ENCODE measurements at places on chromosomes 2 and 18.

DNA sequence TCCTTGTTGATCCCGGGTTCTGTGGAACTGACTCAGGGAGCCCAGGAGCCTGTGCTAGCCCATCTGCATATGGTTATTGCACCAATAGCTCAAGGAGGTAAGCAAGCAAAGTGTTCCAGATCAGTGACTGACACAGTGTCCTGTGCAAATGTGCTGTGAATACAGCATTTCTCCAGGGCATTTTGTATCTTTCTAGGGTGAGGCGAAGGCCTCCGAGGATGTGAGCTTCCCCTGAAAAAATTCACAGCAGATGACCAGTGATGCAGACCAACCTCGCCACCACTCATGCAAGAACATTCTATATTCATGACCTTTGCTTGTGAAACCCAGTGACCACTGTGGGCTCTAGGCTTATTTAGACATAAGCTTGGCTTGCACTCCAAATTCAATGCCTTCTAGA is 15.2 kb upstream of the NT5DC4 start:
- peaks cover 28% of the 10 kb centered on the region for H3K27me3 ChIP-seq
- no peak overlapping the region for H3K27ac ChIP-seq
- H3K4me1 ChIP-seq: peaks cover 19% of the 10 kb centered on the region
- no peak for DNase-seq
- peaks cover 2% of the 10 kb centered on the region for H3K36me3 ChIP-seq
- H3K4me3 ChIP-seq: no peak overlapping the region

GRCh38 chr2:236570081-236570868 is 650 bp downstream of the ACKR3 start:
- no peak for DNase-seq
- no peak overlapping the region for H3K4me3 ChIP-seq
- peaks cover 22% of the 10 kb centered on the region for H3K4me1 ChIP-seq
- no peaks in the 10 kb centered on the region for H3K27me3 ChIP-seq
- H3K27ac ChIP-seq: no peak overlapping the region

DNA sequence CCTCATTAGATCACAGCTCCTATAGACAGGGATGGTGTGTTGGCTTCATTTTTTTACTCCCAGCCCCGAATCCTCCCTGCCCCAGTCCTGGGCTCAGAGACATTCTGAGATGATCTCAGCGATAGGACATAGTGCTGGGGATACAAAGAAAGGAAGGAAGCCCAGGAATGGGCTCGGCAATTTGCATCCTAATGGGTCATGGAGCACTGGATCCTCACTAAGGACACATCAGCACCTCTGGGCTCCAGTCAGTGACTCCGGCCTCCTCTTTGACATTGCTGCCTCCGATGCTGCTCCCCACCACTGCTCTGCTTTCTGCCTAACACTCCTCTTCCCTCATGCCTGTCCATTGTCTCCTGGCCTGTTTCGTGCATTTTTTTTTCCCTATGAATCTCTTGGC is 489.1 kb downstream of the STK39 start:
- H3K4me1 ChIP-seq: no peaks in the 10 kb centered on the region
- no peak for DNase-seq
- no peak overlapping the region for H3K27ac ChIP-seq
- no peaks in the 10 kb centered on the region for H3K27me3 ChIP-seq
- no peaks in the 10 kb centered on the region for H3K36me3 ChIP-seq

- no peaks in the 10 kb centered on the region for H3K4me1 ChIP-seq
- no peak overlapping the region for H3K27ac ChIP-seq
- DNase-seq: no peak
- no peaks in the 10 kb centered on the region for H3K27me3 ChIP-seq
- H3K4me3 ChIP-seq: no peak overlapping the region
Observed at GRCh38 chr2:140586379-140586778, 1544.4 kb downstream of the LRP1B start.

DNA sequence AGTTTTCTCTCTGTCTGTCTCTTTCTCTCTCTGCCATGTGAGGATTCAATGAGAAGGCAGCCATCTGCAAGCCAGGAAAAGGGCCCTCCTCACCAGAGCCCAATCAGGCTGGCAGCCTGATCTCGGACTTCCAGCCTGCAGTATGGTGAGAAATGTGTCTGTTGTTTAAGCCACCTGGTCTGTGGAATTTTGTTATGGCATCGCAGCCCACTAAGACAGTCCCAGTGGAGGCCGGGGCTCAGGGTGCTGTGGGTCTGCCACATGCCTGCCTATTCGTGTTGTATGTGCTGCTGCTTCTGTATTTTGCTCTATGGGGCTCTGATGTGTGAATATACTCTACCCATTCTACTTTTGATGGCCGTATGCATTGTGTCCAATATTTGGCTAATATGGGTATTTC is 139.0 kb upstream of the HS6ST1 start:
- H3K27me3 ChIP-seq: peaks cover 4% of the 10 kb centered on the region
- no peaks in the 10 kb centered on the region for H3K36me3 ChIP-seq
- H3K4me1 ChIP-seq: no peaks in the 10 kb centered on the region
- no peak overlapping the region for H3K27ac ChIP-seq

DNA sequence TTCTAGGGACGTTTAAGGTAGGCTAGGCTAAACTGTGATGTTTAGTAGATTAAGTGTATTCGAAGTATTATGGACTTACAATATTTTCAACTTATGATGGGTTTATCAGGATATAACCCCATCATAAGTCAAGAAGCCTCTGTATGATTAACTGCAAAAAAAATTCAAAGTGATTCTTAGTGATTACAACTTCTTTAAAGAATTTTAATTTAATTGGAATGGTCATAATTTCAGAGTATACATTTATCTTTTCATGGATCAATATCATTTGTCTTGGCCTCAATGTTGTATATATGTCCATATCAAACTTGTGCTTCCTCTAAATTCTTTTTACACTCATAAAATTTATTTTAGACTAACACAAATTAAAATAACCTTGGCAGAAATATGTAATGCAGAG is 183.3 kb upstream of the LRP1B start:
- no peak overlapping the region for H3K27ac ChIP-seq
- no peaks in the 10 kb centered on the region for H3K27me3 ChIP-seq
- no peaks in the 10 kb centered on the region for H3K36me3 ChIP-seq
- H3K4me3 ChIP-seq: no peak overlapping the region

DNA sequence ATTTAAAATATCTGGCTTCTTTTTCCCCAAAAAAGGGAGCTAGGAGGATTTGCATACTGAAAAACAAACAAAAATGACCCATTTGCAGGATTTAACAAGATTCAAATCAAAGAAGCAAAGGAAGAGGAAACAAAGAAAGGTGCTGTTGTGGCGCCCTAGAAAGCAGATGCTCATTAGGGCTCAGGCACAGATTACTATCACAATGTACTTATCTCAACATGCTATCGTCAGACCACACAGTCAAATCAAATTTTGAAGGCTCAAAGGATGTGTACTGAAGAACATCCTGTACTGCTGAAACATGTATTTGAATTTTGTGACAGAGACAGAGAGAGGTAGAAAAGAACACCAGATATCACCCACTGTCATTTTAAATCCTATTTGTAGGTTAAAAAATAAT is 10.9 kb downstream of the RBMS1 start:
- DNase-seq: no peak
- H3K36me3 ChIP-seq: peaks cover 7% of the 10 kb centered on the region
- peak overlapping the region; percentile 86 for H3K27ac ChIP-seq

DNA sequence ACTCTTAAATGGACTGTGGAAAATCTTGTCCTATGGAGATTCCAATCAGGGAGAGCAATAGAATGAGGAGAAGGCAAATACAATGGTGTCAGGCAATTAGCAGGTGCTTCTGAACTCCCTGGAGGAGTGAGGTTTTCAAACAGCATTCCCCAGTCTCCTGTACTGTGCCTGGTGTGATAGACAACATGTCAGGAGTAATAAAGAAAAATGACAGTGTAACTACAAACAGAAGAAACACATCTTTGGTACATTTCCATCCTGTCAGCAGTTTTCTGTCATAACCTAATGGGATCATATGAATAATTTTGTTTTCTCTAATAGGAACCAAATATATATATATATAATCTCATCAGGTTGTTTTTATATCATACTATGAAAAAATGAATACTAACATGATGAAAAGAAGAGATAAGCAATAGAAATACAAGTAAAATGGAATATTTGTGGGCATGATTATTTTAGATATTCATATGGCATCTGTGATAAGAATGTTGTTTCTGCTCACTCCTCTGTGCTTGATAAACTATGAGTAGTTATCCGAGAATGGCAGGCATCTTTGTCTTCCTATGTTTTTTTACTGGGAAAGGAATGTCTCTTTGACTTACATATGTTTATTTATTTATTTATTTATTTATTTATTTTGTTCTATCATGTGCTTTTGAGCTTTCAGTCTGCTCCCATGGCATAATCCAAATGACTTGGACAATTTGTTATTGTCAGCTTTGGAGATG is 441.7 kb downstream of the TXNL1 start:
- H3K4me1 ChIP-seq: no peaks in the 10 kb centered on the region
- H3K27me3 ChIP-seq: no peaks in the 10 kb centered on the region

- H3K4me3 ChIP-seq: no peak within 1 kb of the TSS
- peak within 1 kb of the TSS; percentile 45 for H3K27ac ChIP-seq
- peak; percentile 41 for DNase-seq
- peaks cover 8% of the 10 kb centered on the region for H3K4me1 ChIP-seq
- H3K36me3 ChIP-seq: no peaks in the 10 kb centered on the region
Observed at GRCh38 chr18:44680273-44681075, at the start of gene SETBP1. Gene SETBP1 (plus strand): TSS chr18:44680888. CDS start chr18:44701347, 20,459 bp downstream.

DNA sequence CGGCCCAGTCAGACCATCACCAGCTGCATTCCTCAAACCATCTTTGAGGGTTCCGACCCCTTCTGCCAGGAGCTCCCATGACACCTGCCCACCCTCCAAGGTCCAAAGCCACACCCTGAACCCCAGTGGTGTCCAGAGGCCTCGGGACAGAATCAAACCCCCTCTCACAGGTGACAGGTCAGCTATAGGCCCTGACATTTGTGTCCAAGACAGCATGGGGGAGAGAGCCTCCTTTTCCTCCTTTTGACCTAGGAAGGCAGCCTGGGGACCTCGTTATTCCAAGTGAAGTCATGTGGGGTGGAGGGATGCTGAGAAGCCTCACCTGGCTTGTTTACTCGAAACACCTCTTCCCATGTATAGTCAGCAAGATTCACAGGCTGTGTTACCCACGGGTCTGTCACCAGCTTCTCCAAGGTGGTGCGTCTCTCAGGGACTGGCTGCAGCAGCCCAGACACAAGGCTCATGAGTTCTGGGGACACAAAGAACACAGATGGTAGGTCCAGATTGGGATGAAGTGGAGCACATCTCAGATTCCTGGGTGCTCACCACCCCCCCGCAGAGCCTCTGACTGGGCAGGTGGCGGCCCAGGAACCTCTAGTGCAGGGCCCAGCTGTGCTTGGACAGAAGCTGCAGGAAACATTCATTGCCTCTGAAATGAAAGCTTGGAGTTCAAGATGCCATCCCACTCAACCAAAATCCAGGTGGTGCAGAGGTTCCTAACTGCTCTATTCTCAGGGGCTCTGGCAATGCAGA is 5.1 kb upstream of the MTERF4 start:
- DNase-seq: no peak
- peak overlapping the region; percentile 92 for H3K27ac ChIP-seq
- no peaks in the 10 kb centered on the region for H3K27me3 ChIP-seq
- peaks cover 55% of the 10 kb centered on the region for H3K4me1 ChIP-seq
- peaks cover 44% of the 10 kb centered on the region for H3K36me3 ChIP-seq
